ENCODE measurements at places on chromosomes 7 and 10.

DNA sequence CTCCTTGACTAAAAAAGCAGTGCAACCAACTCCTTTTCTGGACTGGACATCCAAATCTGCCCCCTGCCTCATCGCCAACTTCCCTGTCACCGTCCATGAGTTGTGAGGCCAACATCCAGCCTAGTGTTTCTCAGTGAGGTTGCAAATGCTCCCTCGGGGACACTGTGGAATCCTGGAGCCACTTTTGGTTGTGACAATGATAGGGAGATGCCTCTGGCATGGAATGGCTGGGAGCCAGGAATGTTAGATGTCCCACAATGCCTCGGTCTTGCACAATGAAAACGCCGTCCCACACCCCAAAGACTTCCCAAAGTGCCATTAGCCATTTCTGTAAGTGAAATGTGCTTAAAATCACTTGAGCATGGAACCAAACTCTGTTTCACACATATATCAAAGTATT is 105.2 kb downstream of the OSBPL3 start:
- no peak for DNase-seq

- DNase-seq = peak; percentile 76
Observed at GRCh38 chr10:89217057-89217990, 10.2 kb upstream of the CH25H start.

DNA sequence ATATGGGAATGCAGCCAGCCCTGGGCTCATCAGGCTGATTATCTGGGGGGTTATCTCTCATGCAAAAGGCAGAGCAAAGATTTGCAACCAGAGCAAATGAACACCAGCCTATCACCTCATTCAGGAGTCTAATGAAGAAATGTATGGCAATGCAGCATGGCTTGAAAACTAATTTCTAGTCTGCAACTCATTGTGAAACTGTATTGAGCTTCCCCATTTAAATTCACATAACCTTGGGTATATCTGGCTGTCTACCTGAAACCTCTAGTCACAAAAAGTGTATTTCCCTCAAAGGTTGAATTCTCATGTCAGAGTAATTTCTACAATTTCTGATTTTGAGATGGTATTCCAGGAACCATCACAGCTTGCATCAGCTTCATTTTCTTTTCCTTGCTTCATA is 240.0 kb downstream of the SDHAF3 start:
- DNase-seq = no peak

GRCh38 chr7:123602648-123603047 is 1.0 kb downstream of the ASB15 start:
- no peak for DNase-seq

- DNase-seq = no peak
Observed at GRCh38 chr7:2043316-2044039, 189.3 kb downstream of the MAD1L1 start.

- DNase-seq = no peak
Observed at GRCh38 chr7:69166979-69167516, 431.2 kb upstream of the AUTS2 start.
